ENCODE measurements at places on chromosomes 4 and X.

GRCh38 chr4:169253904-169254303 is 16.9 kb downstream of the SH3RF1 start:
- peak; percentile 48 for DNase-seq

DNA sequence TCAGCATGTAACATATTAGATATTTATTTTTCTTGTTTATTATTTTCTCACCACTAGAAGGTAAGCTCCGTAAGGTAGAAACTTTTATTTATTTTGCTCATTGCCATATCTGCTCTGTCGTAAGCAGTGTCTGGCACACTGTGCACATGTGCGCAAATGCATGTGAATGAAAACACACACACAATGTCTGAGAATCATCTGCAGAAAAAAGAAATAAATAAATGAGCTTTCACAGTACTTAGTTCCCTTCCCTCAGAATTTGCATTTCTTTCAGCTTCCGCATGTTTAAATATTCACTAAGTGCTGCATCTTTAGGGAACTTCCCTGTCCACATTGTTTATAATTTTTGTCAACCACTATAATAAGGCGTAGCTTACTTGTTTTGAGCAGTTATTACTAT is 963.0 kb upstream of the PABPC4L start:
- DNase-seq = no peak

GRCh38 chrX:252957-253291 is 28.3 kb upstream of the PLCXD1 start:
- DNase-seq = no peak

DNA sequence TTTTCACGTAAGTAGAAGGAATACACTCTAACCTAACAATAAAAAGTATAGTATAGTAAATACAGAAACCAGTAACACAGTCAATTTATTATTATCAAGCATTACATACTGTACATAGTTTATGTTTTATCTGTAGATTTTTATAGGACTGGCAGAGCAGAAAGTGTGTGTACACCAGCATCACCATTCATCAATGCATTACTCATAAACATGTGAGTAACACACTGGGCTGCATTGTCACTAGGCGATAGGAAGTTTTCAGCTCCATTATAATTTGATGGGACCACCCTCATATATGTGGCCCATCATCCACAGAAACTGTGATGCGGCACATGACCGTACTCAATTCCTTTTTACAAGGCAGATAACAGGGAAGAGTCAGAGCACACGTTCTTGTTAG is 137.8 kb upstream of the RBPJ start:
- DNase-seq = no peak

DNA sequence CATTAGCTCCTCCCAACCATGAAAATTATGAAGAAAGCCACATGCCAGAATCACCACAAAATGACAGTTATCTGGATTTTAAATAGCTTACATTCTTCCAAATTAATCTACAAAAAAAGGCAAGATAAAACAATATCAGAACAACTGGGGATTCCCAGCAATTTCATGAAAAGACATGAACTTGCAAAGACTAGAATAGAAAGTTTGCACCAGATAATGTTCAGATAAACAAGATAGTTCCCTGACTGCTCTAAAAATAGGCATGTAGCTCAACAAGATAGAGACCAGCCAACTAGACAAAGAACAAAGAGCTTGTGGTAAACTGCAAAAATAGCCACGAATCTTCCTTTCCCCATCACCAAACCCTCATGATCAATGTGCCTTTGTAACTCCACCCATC is 30.3 kb upstream of the DDX53 start:
- DNase-seq = no peak

DNA sequence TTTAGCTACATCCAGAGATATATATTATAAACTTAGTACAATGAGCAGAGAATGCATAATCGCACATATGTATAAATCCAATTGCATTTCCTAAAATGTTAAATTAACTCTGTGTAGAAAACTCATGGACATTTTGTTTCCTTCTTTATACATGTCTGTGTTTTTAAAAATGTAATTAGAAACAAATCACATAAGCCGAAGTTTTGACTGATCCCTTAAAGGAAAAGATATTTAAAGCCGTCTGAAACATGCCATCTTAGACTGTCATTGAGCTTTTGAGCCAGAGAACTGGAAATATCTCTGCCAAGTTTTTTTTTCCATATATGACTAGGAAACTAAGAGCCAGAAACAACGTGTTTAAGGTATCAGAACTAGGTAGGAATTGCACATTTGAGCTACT is 107.0 kb downstream of the ARAP2 start:
- no peak for DNase-seq

DNA sequence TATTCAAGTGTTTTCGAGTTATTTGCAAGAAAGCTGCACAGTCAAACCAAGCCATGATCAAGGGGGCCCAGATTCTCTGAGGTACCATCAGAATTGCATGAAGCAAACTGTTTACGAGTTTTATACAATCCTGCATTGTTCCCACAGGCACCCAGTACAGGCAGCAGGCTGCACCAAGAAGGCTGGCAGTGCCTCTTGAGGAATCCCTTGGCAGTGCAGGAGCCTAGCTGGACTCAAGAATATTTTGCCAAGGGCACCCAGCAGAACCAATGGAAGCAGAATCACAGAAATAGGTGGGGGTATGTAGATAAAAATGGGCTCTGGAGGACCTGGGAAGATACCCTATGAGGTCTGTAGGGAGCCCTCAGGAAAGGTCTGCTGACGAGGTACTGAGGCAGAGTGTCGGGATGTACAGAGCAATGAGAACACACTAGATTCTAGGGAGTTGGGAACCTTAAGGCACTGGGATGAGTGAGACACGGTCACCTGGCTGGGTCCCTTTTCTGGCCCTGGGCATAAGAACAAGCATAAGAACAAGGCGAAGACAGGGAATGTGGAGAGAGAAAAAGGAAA is 2.5 kb upstream of the PLP1 start:
- DNase-seq = no peak

DNA sequence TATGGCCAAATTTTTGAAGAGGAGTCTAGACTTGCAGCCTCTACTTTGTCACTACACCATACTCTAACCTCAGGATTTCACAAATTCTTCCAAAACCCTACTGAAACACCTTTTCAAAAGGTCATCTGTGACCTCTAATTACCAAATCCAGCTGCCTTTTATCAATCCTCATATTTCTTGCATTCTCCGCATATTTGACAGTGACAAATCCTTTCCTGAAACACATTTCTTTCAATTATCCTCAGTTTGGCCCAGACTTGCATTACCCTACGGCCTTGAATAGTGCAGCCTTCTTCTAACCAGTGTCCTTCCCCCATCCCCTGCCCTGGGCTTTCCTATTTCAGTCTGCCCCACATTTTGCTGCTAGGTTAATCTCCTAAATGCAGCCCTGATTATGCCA is 25.5 kb downstream of the MID2 start:
- DNase-seq = peak; percentile 76

- no peak for DNase-seq
These were observed 6.6 kb downstream of the RAB33B start for GRCh38 chr4:139460565-139460964.

DNA sequence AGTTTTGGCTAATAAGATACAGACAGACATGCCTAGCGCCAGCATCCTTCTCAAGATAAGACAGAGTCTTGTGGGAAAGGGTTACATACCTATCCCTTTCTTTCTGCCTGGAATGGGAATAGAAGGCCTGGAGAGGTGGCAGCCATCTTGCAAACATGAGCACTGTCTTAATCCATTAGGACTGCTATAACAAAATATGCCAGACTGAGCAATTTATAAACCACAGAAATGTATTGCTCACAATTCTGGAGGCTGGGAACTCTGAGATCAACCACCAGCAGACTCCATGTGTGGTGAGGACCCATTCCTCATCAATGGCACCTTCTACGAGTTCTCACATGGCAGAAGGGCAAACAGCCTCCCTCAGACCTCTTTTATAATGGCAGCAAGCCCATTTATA is 26.5 kb upstream of the NEIL3 start:
- no peak for DNase-seq

DNA sequence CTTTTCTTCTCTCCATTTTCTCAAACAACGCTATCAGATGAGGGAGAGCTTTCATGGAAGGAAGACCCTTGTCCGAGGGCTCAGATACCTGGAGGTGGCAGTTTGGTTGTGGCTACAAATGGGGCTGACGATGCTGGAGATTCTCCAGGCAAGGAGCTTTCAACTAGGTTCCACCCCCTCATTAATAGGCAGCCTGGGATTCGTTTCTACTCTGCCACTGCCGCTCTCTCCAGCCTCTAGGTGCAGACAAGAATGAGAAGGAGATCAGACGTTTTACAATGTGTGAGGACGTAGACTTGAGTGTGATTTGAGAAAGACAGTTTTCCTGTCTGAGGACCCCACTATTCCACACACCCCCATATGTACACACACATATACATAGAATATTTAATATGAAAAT is 53.1 kb downstream of the ETNPPL start:
- no peak for DNase-seq

GRCh38 chr4:29278585-29278984 is 1441.6 kb upstream of the PCDH7 start:
- DNase-seq = peak; percentile 69

- DNase-seq = no peak
These were observed 53.3 kb upstream of the STIM2 start for GRCh38 chr4:26807330-26807729.

GRCh38 chr4:142416121-142416520 is 430.0 kb downstream of the INPP4B start:
- DNase-seq = peak; percentile 85

DNA sequence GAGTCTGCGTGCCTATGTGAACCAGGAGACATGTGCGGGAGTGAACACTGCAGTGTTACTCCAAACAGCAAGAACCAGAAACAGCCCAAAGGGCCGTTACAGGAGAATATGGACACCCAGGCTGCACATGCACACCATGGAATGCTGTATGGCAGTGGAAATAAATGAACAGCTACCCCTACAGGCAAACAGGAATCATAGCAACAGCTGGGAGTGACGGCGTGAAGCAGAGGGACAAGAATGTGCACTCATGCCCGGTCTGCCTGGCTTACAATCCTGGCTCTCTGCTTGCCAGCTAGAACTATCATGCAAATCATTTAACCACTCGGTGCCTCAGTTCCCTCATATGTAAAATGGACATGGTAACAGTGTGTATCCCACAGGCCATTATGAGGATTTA is 16.6 kb downstream of the GPKOW start:
- DNase-seq = peak; percentile 40

DNA sequence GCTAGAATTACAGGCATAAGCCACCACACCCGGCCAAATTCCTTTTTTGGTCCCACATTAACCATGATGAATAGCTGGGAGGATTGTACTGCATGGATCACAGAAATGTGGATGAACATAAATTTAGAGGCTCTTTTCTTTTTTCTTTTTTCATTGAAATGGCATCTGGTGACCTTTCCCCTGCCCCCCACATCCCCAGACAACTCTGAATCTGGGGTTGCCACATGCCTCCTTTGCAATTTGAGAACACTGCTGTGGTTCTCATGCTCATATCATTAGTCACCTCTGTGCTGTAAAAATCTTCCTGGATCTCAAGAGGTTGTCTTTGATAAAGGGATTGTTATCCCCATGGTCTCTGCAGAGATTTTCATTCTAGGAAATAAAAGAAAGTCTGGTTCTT is 22.8 kb upstream of the FMR1NB start:
- DNase-seq = peak; percentile 54

DNA sequence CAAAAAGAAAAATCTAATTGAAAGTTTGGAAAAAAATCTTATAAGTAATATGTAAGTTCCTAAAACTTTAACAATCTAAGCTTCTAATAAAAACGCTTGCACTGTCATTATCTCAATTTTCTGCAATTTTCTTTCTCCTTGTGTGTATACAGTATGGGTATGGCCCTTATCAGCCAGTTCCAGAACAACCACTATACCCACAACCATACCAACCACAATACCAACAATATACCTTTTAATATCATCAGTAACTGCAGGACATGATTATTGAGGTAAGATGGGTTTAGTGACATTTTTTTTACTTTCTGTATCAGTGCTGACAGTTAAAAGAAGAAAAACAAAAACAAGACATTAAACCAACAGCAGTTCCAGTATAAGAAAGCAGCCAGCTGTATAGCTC is 4.9 kb downstream of the STATH start:
- no peak for DNase-seq

GRCh38 chrX:50747471-50747900 is 66.5 kb downstream of the SHROOM4 start:
- no peak for DNase-seq

- DNase-seq = peak; percentile 52
These were observed 1163.5 kb upstream of the PABPC4L start for GRCh38 chr4:135365065-135365464.

- no peak for DNase-seq
These were observed 53.6 kb downstream of the HHIP start for GRCh38 chr4:144699565-144699964.

DNA sequence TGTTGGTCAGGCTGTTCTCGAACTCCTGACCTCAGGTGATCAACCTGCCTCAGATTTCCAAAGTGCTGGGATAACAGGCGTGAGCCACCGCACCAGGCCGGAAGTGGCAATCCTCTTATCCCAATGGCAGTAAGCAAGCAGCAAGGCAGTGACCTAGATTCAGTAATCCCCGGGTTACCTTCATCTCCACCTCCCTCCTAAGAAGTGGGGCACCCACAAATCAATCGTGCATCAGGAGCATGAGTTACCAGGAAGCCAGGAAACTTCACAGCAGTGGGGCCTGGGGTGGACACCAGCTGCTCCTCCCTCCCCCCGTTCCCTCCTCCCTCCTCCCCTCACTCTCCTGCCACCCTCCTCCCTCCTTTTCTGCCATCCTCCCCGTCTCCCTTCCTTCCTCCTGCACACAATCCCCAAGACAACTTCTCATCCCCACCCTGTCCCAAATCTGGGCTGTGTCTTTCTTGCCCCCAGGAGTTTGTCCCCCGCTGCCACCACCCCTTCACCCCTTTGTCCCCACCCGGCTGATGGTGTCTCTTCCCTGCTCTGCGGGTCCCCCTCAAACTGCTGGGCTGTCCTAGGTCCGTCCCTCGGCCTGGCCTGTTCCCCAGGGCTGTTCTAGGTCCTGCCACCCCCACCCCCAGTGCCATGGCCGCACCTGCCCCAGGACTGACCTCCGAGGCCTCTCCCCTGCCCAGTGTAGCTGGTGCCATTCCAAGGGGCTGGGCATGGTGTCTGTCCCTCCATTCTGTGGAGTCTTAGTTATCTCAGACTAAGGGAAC is 2.2 kb downstream of the PDE6B start:
- DNase-seq = no peak

DNA sequence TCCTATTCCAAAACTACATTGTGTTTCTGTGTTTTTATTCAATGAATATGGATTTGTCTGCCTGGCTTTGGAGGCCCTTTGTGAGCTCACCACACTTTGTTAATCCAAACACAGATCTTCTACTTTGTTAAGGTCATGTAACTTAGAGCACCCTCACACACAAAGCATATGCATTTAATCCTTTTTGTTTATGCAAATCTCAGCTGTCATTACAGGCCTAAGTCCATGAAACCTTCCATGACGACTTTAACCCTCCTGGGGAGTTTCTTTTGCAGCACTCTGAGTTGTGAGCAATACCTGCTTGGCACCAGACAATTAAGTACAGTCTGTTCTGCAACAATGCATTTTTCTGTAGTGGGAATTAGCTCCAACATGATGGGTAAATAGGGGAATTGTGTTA is 14.9 kb downstream of the CCSER1 start:
- no peak for DNase-seq

GRCh38 chrX:41885724-41886123 is 37.6 kb downstream of the CASK start:
- no peak for DNase-seq

Measured in foreskin keratinocyte (primary cell).